Sigmoid colon (tissue), 7 donors: ENCODE measurements at places on chromosomes 1 and 21. TPM values are rescaled to one million over a fixed set of nuclear protein-coding genes. Genes with fewer than 3 reads are reported as not detected.

- H3K27me3 ChIP-seq, result no peaks in the 10 kb centered on the region
- peaks cover 57% of the 10 kb centered on the region for H3K4me1 ChIP-seq
- peaks cover 17% of the 10 kb centered on the region for H3K36me3 ChIP-seq
- peak overlapping the region; percentile 98 for H3K27ac ChIP-seq
- DNase-seq, result peak; percentile 87
These were observed 4.3 kb downstream of the S100A10 start for GRCh38 chr1:151989211-151989862.

DNA sequence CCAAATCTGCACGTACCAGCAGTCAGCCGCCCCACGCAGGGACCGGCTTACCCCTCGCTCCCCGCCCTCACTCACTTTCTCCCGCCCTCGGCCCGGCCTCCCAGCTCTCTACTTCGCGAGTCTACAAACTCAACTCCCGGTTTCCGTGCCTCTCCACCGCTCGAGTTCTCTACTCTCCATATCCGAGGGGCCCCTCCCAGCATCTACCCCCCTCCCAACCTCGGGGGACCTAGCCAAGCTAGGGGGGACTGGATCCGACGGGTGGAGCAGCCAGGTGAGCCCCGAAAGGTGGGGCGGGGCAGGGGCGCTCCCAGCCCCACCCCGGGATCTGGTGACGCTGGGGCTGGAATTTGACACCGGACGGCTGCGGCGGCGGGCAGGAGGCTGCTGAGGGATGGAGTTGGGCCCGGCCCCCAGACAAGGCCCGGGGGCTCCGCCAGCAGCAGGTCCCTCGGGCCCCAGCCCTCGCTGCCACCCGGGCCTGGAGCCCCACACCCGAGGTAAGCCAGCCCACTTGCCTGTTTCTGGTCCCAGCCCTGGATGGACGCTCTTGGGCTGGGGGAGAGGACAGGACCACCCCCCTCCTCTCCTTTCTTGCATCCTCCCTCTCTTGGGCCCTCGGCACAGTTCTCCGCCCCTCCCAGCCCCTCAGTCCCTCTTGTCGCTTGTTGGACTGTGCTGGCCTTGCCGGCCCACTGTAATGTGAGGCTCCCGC lies at the start of gene ARTN:
Gene ARTN, plus strand, starts transcription at position 416 of the 715 bp plus-strand sequence. CDS start 1,856 bp downstream, outside the sequence.
- no peak within 1 kb of the TSS for H3K27ac ChIP-seq
- no peaks in the 10 kb centered on the region for H3K4me1 ChIP-seq
- DNase-seq, result no peak

DNA sequence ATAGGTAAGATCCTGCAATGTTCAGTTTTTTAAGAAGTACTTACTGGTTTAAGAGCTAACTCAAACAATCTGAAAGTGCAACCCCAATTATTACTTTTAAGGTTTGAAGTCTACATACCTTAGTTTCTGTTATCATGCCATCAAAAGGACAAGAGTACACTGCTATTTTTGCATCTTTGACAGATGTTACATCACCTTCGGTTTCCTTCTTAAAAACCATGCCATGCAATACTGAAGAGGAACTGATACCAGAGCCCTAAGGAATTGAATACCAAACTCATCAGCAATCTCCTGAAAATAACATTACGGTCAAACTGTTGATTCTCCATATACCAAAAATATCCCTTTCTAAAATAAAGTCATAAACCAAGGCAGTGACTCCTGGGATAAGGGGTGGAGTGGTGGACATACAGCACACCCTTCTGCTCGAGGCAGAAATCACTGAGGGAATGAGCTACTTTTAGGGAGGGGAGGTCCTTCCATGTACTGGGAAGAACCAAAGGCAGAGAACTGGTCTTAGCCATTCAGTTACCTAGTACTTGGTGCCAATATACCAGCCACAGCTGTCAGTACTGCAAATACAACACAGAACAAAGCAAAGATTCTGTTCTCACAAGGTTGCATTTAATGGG lies 8.5 kb downstream of the CCT8 start:
- H3K4me1 ChIP-seq, result peaks cover under 1% of the 10 kb centered on the region
- H3K27me3 ChIP-seq, result no peaks in the 10 kb centered on the region
- H3K36me3 ChIP-seq, result peaks cover 100% of the 10 kb centered on the region
- H3K27ac ChIP-seq, result no peak overlapping the region
- no peak for DNase-seq

DNA sequence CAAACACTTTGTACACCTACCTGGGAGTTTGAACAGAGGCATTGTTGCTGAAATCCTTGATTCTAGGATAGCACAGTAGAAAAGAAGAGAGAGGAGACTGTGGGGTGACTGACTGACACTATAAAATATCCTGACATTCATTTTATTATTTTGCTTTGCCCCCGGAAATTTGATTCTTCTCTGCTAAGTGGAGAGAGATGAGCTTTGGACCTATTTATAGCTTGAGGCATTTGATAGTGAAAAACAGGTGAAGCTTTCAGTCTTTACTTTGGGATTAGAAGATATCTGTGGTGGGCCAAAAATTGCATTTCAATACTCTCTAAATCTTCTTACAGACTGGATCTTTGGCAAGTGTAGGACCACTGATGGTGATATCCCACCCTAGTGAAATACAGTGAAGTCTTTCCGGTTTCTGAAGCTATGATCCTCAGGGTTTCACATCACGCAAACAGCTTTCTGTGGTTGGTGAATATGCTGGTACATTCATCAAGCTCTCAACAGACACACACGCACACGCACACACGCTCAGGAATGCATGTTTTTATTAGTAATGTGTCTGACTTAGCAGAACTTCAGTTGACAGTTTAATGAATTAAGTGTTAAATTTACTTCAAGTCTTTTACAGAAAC lies at the start of gene AMPD1:
Gene AMPD1, minus strand, starts transcription at position 117 of the 629 bp plus-strand sequence. Its CDS starts 75 bp downstream, at position 42.
- H3K36me3 ChIP-seq, result no peaks in the 10 kb centered on the region
- H3K4me1 ChIP-seq, result no peaks in the 10 kb centered on the region
- H3K27ac ChIP-seq, result no peak within 1 kb of the TSS
- DNase-seq, result no peak

DNA sequence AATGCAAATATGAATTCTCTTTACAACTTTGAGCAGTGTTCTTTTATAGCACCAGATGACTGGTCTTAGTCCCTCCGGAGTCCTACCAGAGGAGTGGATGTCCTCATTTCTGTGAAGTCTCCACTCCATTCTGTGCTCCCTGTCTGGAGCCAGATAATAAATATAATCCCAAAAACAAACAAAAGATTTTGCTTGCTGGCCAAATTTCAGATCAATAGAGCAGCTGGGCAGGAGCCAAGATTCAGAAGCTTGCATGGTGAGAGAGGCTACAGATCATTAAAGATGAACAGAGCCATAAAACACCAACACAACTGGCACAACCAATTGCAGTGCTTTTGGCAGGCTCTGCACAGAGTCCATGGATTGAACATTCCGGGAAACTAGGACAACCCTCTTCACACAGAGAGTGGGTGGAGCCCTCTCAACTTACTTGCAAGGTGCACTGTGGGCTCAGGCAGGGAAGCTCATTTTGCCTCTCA lies 231.5 kb upstream of the SNX7 start:
- DNase-seq, result no peak
- H3K36me3 ChIP-seq, result no peaks in the 10 kb centered on the region
- H3K4me1 ChIP-seq, result no peaks in the 10 kb centered on the region
- no peaks in the 10 kb centered on the region for H3K27me3 ChIP-seq

GRCh38 chr1:191240925-191241324 lies 763.3 kb upstream of the BRINP3 start:
- H3K36me3 ChIP-seq, result no peaks in the 10 kb centered on the region
- no peak overlapping the region for H3K4me3 ChIP-seq
- DNase-seq, result no peak
- H3K27me3 ChIP-seq, result no peaks in the 10 kb centered on the region

- H3K4me1 ChIP-seq, result no peaks in the 10 kb centered on the region
- H3K27ac ChIP-seq, result no peak overlapping the region
- H3K36me3 ChIP-seq, result peaks cover 25% of the 10 kb centered on the region
- no peak overlapping the region for H3K4me3 ChIP-seq
- no peaks in the 10 kb centered on the region for H3K27me3 ChIP-seq
These were observed 18.6 kb downstream of the MKNK1 start for GRCh38 chr1:46585312-46585938.

DNA sequence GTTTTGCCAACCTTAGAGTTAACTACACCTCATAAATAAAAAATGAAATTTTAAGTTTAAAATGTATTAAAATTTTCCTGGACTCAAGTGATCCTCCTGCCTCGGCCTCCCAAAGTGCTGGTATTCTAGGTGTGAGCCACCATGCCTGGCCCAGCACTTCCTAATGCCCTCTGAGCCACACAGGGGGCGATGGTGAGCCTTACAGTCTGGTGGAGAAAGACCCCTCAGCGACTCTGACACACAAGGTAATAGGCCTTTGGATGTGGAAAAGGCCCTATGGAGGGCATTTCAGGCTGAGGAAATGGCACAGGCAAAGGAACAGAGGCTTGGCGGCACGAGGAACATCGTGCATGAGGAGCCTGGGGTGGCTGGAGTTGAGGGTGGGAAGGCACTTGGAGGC lies 6.7 kb downstream of the CITED4 start:
- no peaks in the 10 kb centered on the region for H3K36me3 ChIP-seq
- DNase-seq, result no peak
- no peak overlapping the region for H3K4me3 ChIP-seq
- H3K27me3 ChIP-seq, result no peaks in the 10 kb centered on the region

- H3K4me3 ChIP-seq, result no peak overlapping the region
- DNase-seq, result no peak
- no peaks in the 10 kb centered on the region for H3K27me3 ChIP-seq
These were observed 24.4 kb upstream of the SLAMF6 start for GRCh38 chr1:160547422-160547821.

- no peak overlapping the region for H3K4me3 ChIP-seq
- H3K27ac ChIP-seq, result no peak overlapping the region
- no peaks in the 10 kb centered on the region for H3K36me3 ChIP-seq
- peaks cover 57% of the 10 kb centered on the region for H3K4me1 ChIP-seq
- H3K27me3 ChIP-seq, result peaks cover 96% of the 10 kb centered on the region
These were observed 5.5 kb downstream of the SIM2 start for GRCh38 chr21:36704281-36704957.

DNA sequence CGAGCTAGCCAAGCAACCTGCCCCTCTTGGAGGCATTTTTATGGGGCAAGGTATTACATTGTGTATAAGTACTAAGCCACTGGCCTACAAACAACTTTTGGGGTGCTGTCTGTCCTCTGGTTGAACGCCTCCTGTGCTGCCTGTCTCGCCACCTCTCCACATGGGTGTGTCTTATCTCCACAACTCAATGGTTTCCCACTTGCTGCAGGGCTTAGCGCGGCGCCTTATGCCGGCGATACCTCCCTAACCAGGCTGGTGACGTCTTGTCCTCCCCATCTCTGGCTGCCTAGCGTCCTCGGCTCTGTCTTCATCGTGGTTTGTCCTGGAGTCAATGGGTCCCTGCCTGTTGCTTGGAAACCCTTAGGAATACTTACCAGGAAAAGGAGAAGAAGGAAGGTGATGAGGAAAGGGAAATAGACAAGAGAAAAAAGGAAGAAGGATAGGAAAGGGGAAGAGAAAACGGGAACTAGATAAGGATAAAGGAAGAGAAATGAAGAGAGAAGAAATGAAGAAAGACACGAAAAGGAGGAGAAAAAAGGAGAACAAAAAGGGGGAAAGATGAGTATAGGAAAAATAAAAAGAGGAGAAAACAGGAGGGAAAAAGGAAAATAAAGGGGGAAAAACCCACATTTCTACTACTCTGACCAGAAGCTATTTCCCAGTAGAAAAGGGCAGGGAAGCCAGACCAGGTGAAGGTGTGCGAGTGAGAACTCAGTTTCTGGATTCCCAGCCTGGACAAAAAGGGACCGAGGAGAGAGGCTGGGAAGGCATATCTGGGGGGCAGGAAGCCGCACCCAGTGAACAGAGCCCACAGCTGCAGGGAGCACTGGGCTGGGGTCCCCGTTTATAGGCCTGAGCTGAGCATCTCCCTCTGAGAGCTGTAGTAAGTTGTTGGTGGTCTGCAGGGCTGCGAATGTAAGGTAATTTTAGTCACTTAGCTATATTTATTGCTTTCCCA lies 86.2 kb downstream of the CLIC6 start:
- no peaks in the 10 kb centered on the region for H3K36me3 ChIP-seq
- DNase-seq, result no peak
- H3K27me3 ChIP-seq, result no peaks in the 10 kb centered on the region
- no peak overlapping the region for H3K4me3 ChIP-seq
- H3K4me1 ChIP-seq, result no peaks in the 10 kb centered on the region
- no peak overlapping the region for H3K27ac ChIP-seq

GRCh38 chr1:150561974-150562445 lies 12.8 kb downstream of the ADAMTSL4 start:
- no peaks in the 10 kb centered on the region for H3K36me3 ChIP-seq
- H3K27ac ChIP-seq, result peak overlapping the region; percentile 97
- H3K27me3 ChIP-seq, result no peaks in the 10 kb centered on the region
- peak overlapping the region; percentile 59 for H3K4me3 ChIP-seq

GRCh38 chr1:10431070-10431730 lies 967 bp downstream of the CENPS start:
- peak overlapping the region; percentile 58 for H3K4me3 ChIP-seq
- no peak for DNase-seq
- peaks cover 18% of the 10 kb centered on the region for H3K4me1 ChIP-seq
- H3K27ac ChIP-seq, result peak overlapping the region; percentile 83

- no peaks in the 10 kb centered on the region for H3K4me1 ChIP-seq
- H3K27ac ChIP-seq, result no peak overlapping the region
These were observed 35.4 kb upstream of the FOXE3 start for GRCh38 chr1:47380699-47381098.

- H3K4me3 ChIP-seq, result no peak overlapping the region
- no peak overlapping the region for H3K27ac ChIP-seq
- no peaks in the 10 kb centered on the region for H3K4me1 ChIP-seq
- no peak for DNase-seq
These were observed 8.8 kb upstream of the LAMB3 start for GRCh38 chr1:209661071-209661470.

- no peaks in the 10 kb centered on the region for H3K36me3 ChIP-seq
- DNase-seq, result no peak
- no peaks in the 10 kb centered on the region for H3K27me3 ChIP-seq
- no peak overlapping the region for H3K4me3 ChIP-seq
These were observed 68.1 kb upstream of the NFASC start for GRCh38 chr1:204802401-204803175.

- H3K27ac ChIP-seq, result peak overlapping the region; percentile 37
- no peaks in the 10 kb centered on the region for H3K36me3 ChIP-seq
- H3K4me1 ChIP-seq, result no peaks in the 10 kb centered on the region
- no peak overlapping the region for H3K4me3 ChIP-seq
These were observed 244.6 kb downstream of the TRABD2B start for GRCh38 chr1:47752559-47752958.

- DNase-seq, result no peak
- no peak overlapping the region for H3K4me3 ChIP-seq
- peaks cover 4% of the 10 kb centered on the region for H3K4me1 ChIP-seq
- no peak overlapping the region for H3K27ac ChIP-seq
- H3K36me3 ChIP-seq, result no peaks in the 10 kb centered on the region
These were observed 11.8 kb downstream of the CHIT1 start for GRCh38 chr1:203217668-203218067.

GRCh38 chr1:187275985-187276575 lies 447.3 kb downstream of the PLA2G4A start:
- no peak overlapping the region for H3K27ac ChIP-seq
- no peak for DNase-seq
- H3K4me1 ChIP-seq, result no peaks in the 10 kb centered on the region
- no peaks in the 10 kb centered on the region for H3K27me3 ChIP-seq
- H3K4me3 ChIP-seq, result no peak overlapping the region

The PHC2 gene
- 124 TPM for total RNA-seq

The PPFIA4 gene
- 1.4 TPM for total RNA-seq

The AK5 gene
- 1.5 TPM for total RNA-seq

The RBM11 gene
- 2.3 TPM for total RNA-seq

The RHOU gene
- 18.1 TPM for total RNA-seq

The ANGPTL3 gene
- not detected for total RNA-seq

The CNTN2 gene
- total RNA-seq, result 2.6 TPM

The LMOD1 gene
- total RNA-seq, result 655 TPM

The CSF3R gene
- total RNA-seq, result 7.5 TPM

The HHIPL2 gene
- total RNA-seq, result not detected

The SPATA17 gene
- total RNA-seq, result not detected
